ENCODE measurements at places on chromosomes 3 and 15. TPM values are rescaled to one million over a fixed set of nuclear protein-coding genes. Genes with fewer than 3 reads are reported as not detected.

GRCh38 chr3:42892807-42893206 is 13.1 kb upstream of the ZNF662 start:
- no peak for DNase-seq

- DNase-seq, result peak; percentile 89
Observed at GRCh38 chr3:153162513-153163392, 727 bp downstream of the RAP2B start.

- DNase-seq, result no peak
Observed at GRCh38 chr3:189094539-189094938, 77.2 kb upstream of the TPRG1 start.

DNA sequence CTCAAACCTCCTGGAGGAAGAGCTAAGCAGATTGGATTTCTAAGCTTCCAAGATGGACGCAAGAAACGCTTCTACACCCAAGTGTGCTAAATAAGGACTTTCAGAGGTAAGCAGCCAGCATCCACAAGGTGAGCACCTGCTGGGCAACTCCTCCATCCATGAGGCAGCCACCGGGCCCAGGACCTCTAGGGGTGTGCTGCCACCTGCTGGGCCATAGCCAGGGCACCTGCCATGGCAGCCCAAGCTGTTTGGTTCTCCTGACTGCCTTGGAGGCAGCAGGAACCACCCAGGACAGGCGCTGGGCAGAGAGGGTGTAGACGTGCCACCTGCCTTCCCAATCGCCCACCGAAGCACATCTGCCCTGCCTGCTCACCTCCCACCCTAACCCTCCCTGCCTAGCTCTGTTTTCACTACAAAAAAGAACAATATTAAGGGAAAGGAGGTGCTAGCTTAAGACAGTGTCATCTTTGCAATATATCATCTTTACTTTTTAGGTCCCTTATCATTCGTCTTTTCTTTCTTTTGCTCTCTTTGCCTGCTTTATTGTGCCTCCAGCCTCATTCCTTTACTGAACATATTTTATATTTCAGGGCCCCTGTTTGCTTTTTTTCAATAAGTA is 12.9 kb downstream of the C15orf62 start:
- no peak for DNase-seq

DNA sequence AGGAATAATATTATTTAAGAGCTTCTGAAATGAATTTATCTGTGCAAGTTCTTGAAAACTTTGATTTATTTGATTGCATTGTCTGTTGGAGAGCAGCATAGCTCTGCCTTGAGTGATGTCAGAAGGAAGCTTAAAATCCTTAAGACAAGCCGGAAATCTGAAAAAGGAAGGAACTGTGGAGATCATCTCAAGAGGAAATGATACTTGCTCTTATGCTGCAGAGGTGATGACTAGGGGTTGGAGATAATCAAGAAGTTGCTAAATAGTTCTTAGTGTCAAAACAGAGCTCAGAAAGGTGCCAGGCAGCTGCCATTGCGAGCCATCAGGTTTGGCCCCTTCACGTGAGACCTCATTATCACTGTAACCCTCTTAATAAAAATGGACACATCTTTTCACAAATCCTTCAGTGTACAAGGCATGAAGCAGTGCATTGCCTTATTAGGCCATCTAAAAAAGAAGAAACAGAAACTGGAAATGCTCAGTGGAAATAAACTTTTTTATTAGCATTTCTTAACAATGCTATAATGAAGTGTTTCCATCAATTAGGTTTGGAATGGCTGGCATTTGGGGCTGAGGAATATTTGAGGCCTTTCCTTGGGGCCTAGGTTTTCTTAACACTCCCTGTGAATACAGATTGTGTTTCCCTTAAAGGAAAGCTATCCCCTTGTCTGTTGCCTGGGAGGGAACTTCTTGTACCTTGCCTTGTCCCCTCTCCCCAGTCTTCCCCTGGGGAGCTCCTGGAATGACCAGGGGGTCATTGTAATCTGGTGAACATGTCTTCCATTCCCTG is 34.5 kb upstream of the VILL start:
- DNase-seq, result no peak

DNA sequence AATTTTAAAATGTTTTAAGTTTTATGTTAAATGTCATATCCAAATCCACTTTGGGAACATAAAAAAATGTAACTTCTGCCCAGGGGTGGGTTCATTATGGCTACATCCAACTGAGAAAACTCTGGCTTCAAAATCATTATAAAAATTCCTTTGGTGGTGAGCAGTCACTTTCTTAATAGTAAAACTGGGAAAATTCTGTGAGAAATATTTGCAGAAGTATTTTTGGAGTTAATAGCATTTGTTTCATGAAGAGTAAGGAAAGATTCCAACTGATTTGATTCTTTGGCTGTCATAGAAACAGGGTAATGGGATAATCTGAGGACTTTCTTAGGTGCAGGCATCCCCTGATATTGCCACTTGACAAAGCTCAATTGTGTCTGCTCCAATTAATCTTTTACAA is 38.8 kb downstream of the CPA3 start:
- no peak for DNase-seq

GRCh38 chr3:60079076-60079475 is 1029.3 kb upstream of the CFAP20DC start:
- DNase-seq, result no peak

DNA sequence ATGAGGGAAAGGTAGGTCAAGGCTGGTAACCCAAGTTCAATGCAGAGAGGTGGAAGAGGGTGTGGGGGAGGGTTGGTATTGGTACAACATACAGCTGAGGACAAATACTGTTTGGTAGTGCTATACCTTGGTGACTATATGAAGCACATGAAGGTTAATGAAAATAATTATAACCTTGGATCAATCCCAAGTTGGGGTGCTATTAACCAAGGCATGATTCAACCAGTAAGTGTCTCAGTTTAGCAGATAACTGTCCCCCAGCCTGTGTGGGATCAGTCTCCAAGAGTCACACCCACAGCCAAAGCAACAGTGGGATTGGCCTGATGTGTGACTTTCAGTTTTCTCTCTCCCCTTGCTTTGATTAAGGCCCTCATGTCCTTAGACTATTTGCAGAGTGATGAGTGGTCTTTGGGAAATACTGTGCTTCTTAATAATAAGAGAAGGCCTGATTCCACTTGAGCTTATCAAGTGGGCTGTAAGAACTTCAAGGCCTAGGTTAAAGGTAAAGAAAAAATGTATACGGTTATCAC is 80.8 kb downstream of the EOMES start:
- no peak for DNase-seq

GRCh38 chr3:127373441-127374085 is 85.7 kb upstream of the PRR20G start:
- no peak for DNase-seq

DNA sequence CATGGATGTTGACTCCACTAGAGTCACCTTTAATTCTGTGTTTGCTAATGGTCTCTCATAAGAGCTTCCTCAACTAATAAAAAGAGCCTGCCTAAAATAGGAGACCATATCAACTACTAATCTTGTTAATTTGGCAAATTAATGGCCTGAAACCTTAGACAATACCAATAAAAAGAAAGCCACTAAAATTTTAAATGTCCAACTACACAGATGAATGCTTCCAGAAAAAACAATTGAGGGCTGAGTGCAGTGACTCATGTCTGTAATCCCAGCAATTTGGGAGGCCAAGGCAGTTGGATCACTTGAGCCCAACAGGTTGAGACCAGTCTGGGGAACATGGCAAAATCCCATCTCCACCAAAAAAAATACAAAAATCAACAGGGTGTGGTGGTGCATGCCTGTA is 230.9 kb downstream of the NSUN3 start:
- DNase-seq, result no peak

Gene TRIM42
- not detected for total RNA-seq

Gene CYP19A1
- total RNA-seq, result 8.8 TPM

Gene RNU5B-1
- not detected for total RNA-seq

Gene TRAT1
- total RNA-seq, result 0.98 TPM

Gene DNAJC13
- total RNA-seq, result 26.5 TPM

Measured in vagina (tissue), 2 donors.